NCI-H2171 treated with DMSO at 0.1 percent for 48 hours (cell line): ENCODE measurements at places on chromosomes 7 and 10.

GRCh38 chr7:135618510-135618909 lies 43.8 kb upstream of the STMP1 start:
- DNase-seq: no peak

DNA sequence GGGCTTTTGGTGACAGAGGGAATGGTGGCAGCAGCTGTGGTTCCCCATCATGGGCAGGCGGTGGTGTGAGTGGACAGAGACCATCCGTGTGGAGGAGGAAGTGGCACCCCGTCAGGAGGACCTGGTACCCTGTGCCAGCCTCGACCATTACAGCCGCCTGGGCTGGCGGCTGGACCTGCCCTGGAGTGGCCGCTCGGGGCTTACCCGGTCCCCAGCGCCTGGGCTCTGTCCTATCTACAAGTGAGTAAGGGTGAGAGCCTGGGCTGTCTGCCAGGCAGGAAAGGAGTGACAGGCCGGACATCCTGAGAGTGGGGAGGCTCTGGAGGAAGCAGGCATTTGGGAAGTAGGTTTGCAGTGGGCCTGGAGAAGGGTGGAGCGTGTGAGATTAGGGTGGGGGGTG lies 2.9 kb upstream of the ZNF467 start:
- DNase-seq: no peak

- no peak for DNase-seq
Measured at GRCh38 chr10:109991266-109991855, 16.4 kb upstream of the ADD3 start.

DNA sequence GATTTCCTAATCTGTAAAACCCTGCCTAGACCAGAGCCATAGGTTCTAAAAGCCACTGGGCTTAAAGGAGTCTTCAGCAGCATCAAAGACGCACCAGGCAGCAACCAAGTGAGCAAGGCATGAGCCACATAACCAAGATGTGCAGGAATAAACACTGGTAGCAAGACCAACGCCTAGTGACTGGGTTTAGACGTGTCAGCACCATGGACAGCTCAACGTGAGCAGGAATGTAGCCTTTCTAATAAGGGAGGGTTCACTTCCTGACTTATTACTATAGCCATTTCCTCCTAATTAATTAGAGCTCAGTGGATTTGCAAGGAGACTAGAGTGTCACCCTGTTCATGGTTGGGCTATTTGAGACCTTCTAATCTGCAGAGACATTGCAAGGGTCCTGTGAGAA lies 223.7 kb downstream of the LHFPL3 start:
- no peak for DNase-seq

DNA sequence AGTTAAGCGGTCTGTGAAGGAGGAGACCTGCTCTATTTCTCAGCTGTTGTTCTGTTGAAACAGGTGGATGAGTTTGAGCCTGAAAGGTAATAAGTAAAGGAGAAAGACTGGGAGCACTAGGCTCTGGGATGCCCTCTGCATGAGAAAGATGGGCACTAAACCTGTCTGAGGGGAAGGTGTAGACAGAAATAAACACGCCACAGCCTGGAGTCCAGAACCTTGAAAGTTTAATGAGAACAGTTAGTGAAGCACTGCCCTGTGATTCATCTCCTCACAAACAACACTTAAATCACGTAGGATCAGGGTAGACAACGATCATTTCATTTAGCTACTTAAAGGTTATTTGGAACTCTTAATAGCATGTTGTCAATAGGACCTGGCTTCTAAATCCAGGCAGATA lies 193.1 kb downstream of the PHTF2 start:
- no peak for DNase-seq

DNA sequence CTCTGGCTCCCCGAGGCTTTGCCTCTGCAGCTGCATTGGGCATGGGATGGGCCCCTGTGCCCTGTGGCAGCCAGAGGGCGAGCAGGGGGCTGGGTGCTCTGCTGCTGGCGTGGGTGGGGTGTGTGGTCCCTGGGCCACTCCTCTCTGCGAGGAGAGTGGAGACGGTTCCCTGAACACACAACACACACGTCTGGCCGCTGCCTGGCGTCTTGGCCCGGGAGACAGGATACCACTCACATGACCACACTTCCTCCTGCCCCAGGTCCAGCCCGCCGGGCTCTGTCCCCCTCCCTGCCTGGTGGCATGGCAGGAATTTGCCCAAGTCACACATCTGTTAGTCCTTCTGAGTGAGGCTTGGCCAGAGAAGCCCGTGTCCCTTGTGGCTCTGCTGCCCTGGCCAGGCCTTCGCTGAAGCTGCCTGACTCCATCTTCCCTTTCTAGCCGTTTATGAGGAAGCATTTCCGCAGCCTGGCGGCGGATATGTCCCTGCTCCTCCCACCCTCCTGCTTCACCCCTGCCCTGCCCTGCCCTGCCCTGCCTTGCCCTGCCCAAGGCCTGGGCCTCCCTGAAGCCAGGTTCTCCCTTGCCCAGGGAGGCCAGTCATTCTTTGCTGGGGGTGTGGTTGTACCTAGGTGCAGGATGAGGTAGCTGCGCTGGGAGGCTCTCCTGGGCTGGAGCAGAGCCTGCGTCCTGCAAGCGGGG lies 3.0 kb downstream of the BRI3 start:
- no peak for DNase-seq

GRCh38 chr7:132603220-132603833 lies 27.1 kb upstream of the PLXNA4 start:
- no peak for DNase-seq

DNA sequence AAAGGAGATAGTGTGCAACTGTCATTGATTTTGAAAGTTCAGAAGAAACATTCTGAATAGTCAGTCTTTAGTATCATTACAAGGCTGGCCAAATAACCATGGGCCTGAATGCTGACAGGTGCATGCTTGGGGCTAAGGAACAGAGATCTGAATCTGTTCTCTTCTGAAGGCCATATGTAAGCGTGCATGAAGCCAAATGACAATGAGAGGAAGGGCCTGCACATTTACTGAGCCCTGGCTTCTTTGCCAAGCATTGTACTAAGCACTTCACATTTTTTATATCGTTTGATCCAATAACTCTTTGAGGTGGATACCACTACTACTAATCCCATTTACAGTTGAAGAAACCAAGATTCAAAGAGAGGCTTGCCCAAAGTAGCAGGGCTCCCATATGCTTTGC lies 22.5 kb upstream of the TIAL1 start:
- DNase-seq: no peak

- no peak for DNase-seq
Measured at GRCh38 chr7:128906001-128906765, 4.3 kb downstream of the KCP start.

DNA sequence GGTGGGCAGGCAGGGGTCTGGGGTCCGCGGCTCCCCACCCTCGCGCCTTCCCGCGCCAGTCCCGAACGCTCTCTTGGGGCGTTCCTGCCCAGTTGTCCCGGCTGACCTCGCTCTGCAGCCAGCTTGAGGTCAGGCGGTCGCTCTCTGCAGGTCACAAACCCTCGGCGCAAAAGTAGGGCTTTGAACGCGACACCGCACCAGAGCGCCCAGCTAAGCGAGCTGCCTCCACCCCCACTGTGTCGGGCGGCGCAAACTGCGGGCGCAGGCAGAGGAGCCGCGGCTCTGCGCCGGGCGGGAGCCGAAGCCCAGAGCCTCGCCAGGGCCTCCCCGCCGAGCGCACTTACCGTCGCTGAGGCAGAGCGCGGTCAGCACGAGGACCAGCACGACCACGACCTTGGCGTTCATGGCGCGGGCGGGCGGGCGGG lies 284 bp downstream of the CXCL12 start:
- DNase-seq: no peak

DNA sequence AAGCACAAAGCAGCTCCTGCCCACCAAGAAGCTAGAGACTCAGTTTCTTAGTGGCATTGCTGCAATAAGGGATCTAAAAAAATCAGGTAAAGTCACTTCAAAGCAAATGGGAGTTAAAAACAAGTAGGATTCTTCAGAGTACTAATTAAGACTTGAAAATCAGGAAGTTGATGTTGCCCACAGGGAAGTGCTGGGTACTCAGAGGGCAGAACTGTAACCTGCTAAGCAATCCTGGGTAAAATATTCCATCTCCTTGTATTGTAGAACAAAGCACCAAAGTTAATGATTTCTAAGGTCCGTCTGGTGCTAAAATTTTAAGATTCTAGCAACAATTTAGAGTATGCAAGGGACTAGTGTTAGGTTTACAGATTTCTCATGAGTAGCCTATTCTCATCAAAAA lies 8.3 kb downstream of the PEX1 start:
- no peak for DNase-seq

GRCh38 chr10:75254739-75255138 lies 19.0 kb upstream of the COMTD1 start:
- no peak for DNase-seq

DNA sequence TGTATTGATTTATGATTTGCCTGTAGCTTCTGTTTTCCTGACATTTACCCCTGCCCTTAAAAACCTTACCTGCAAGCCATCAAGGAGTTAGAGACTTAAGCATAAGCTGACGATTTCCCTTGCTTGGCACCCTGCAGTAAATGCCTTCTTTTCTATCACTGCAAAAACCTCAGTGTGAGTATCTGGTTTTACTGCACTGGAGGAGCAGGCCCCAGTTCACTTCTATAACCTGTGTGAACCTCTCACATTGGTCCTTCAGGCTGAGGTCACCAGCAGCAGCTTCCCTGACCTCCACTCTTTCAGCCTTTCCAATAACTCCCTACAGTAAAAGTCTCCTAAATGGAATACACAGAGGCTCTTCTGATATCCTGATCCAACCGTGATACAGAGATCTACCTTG lies 30.5 kb downstream of the NUP42 start:
- DNase-seq: no peak

- DNase-seq: no peak
Measured at GRCh38 chr10:70557876-70558275, 44.7 kb downstream of the PRF1 start.

DNA sequence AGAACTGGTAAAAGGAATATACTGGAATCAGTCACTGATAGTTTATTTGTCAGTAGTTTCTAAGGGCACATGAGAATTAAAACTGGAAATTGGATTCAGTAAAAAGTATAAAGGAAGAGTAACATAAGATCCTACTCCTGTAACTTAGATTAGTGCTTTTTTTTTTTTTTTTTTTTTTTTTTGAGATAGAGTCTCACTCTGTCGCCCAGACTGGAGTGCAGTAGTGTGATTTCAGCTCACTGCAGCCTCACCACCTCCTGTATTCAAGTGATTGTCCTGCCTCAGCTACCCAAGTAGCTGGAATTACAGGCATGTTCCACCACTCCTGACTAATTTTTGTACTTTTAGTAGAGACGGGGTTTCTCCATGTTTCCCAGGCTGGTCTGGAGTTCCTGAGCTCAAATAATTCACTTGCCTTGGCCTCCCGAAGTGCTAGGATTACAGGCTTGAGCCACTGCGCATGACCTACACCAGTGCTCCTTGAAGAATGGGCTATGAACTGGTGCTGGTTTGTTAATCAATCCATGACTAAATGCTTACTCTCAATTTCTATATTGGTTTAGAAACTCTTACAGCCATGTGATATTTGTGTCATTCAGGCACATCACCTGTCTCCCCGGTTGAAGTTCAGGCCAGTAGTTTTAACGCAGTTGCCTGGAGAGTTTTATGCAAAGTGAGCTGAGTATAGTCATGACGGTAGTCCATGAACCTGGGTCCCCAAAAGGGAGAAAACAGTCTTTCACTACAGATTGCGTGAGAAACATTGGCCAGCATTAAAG lies 65.0 kb downstream of the ZEB1 start:
- no peak for DNase-seq

GRCh38 chr10:77428691-77429395 lies 208.8 kb downstream of the KCNMA1 start:
- no peak for DNase-seq

DNA sequence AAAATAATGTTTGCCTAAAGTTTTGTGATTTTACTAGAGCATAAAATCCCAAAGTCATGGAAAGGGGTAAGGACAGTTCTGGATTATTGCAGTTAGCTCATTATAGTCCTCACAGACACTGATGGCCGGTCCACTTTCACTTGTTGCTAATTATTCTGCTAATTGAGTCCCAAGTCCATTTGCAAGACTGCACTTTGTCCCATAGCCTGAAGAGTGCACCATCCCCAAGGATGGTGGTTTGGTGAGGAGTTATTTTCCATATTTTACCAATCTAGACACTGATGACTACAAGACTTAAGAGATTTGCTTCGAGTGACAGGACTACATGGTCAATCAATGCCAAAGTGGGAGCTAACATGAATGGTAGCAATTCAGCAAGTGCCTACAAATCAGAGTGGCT lies 181.8 kb upstream of the CACNA2D1 start:
- no peak for DNase-seq

- no peak for DNase-seq
Measured at GRCh38 chr7:115680921-115681320, 349.6 kb downstream of the TFEC start.

GRCh38 chr10:43845121-43845520 lies 196.4 kb upstream of the ZNF32 start:
- no peak for DNase-seq

DNA sequence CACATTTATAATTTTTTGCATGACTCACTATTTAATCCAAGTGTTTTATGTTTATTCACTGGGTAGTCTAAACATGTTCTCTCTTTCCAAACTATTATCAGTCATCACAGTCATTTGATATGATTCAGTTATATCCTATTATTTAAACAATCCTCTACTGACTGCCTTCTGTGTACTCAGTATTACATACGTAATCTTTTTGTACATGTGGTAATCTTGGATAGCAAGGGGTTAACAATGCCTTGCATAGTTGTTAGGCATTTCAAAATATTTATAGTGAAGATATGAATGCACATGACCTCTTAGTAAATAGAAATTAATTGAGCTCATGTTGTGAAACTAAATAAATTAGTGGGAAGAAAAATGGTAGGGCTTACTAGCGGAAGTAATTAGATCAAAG lies 379.4 kb upstream of the KIAA1217 start:
- DNase-seq: no peak

DNA sequence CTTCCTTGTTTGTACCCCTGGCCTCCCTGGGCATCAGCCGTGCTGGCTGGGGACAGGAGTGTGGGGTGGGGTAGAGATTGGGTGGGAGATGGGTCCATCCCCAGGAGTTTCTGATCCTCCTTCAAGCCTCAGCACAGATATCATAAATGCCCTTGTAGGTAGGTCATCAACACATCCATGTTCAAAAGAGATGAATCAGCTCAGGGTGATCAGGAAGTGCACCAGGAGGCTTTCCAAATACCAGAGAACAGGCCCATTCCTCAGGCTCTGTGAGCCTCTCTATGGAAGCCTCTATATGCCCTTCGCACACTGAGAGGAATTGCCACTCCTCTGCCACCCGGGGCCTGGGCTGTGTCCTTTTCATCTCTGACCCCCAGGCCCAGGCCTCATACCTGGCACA lies 31.9 kb upstream of the ADCYAP1R1 start:
- no peak for DNase-seq

DNA sequence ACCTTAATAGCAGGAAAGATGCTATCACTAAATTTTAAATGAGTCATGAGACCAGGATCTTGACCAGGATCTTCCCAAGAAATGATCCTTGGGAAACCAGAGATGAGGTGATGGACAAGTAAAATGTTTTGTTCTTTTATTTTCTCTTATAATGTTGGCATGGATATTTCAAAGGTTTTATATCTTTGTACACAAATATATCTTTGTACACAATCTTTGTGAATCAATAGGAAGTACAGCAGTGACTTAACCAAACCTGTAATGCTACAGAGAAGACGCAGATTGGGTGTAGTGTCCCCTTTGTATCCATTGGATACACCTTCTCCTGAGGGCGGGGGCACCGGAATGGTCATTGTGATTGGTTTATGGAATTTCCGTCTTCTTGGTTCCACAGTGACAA lies 180.1 kb upstream of the CCDC6 start:
- no peak for DNase-seq
